ENCODE measurements at places on chromosomes 2 and 18.

GRCh38 chr2:231687133-231687852 lies 21.0 kb upstream of the PTMA start:
- peak; percentile 69 for DNase-seq

GRCh38 chr2:63738019-63738418 lies 103.7 kb upstream of the UGP2 start:
- no peak for DNase-seq

GRCh38 chr18:4748975-4749374 lies 293.9 kb upstream of the DLGAP1 start:
- no peak for DNase-seq

- DNase-seq: no peak
Measured at GRCh38 chr2:15047184-15047583, 414.7 kb downstream of the LRATD1 start.

DNA sequence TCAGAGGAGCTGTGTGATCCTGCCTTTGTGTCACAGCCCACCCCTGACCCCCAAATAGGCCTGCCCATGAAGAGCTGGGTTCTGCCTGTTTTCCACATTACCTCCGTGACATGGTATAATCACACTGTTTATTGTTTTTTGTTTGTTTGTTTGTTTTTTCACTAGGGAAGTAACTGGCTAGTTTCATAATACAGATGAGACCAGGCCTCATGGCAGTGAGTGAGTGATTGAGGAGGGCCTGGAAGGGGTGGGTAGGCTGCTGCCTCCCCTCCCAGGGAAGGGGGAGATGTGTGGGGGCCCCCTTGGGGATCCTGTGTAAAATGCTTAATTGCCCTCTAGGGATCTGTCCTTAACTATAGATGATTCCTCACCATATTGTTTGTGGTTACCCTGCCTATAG lies 190.5 kb downstream of the LDLRAD4 start:
- no peak for DNase-seq

GRCh38 chr2:221943076-221943810 lies 355.6 kb downstream of the PAX3 start:
- DNase-seq: no peak

GRCh38 chr2:222284466-222284865 lies 14.3 kb downstream of the PAX3 start:
- no peak for DNase-seq

- DNase-seq: no peak
Measured at GRCh38 chr18:37661061-37661460, 95.5 kb upstream of the CELF4 start.

GRCh38 chr2:213316001-213316735 lies 31.9 kb downstream of the SPAG16 start:
- no peak for DNase-seq

DNA sequence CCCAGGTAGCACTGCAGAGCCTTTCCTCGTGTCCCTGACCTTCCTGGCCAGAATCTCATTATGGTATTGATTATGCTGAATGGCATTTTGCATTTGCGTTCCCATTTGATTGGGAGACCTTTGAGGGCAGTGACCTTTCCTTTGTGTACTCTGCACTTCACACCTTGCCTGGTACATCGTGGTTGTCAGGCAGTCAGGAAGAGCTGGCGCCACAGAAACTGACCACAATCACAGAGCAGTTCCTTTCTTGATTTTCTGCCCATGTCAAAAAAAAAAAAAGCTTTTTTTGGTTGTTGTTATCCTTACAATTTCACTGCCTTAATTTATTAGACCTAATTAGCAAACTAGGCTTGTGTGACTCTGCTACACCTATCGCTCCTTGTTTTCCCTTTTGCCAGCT lies 8.9 kb upstream of the KLHL29 start:
- DNase-seq: no peak

DNA sequence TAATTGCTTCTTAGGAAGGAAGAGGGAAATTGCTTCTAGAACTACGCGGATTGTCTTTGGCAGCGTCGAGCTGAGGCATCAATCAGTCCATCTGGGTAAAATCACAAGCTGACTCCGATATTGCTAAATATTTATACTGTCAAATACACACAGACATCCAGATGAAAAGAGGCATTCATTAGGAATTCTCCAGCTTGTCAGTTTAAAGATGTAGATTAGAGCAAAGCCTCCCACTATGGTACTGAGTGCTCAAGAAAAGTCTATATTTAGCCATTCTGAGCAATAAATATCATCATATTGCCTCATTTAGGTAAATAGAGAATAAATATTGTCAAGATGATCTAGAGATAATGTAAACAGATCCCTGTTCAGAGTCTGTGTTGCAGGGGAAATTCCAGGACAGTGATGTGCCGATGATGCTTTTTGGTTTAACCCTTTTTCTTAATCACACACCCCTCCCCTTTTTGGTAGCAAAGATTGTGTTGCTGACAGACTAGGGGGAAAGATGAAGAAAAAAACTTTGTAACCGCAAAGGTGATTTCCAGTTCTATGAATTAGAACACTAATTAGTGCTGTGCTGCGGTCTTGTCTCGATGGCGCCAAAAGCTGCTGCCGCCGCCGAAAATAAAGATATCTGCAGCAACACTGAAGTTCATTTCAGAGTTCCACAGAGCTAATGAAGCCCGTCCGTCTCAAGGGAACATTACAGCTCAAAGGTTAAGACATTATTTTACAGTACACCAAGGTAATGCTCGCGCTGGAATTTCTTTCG lies 171.8 kb downstream of the PTGR3 start:
- DNase-seq: no peak

- no peak for DNase-seq
Measured at GRCh38 chr18:11750581-11751310, 61.7 kb downstream of the GNAL start.

DNA sequence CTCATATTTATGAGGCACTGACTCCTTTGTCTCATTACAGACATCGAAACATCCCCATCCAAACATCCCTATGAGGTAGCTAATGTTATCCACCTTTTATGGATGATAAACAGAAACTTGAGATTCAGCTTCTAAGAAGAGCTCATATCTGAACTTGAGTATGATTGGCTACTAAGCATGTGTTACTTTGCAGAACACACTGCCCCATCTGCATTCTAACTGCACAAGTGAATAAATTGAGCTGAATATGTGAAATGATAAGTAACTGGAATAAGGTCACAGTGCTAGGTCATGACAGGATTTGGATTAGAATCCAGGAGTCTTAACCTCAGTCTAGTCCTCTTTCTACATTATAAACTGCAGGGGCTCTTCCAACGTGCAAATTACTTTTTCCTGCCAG lies 172.7 kb downstream of the SETBP1 start:
- DNase-seq: no peak

DNA sequence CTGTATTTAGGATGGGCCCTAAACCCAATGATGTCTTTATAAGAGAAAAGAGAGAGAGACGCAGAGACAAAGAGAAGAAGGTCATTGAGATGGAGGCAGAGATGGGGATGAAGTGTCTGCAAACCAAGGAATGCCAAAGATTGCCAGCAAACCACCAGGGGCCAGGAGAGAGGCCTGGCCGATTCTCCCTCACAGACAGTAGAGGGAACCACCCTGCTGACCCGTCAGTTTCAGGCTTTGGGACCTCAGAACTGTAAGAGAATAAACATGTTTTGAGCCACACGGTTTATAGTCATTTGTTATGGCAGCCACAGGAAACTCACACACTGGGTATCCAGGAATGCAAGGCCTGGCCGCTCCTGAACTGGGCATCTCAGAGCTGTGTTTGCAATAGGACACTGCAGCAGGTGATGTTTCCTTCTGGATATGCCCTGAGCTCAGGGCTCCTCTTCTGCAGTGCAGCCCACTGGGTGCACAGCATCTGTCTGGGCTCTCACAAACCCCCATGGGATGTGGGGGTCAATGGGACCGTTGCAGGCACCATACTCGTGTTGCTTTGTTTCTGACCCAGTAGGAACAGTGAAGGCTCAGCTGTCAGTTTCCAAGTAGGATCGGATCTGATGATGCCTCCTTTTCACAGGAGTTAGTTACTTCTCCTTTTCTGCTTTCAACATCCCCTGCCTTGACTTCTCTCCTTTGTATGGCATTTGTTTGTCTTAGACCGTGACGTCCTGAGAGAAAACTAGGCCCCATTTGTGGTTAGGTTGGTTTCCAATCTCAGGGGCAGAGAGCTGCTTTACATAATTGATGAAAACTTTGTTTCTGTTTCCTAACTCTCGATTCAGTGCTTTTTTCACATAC lies 20.8 kb downstream of the PTPN18 start:
- no peak for DNase-seq

DNA sequence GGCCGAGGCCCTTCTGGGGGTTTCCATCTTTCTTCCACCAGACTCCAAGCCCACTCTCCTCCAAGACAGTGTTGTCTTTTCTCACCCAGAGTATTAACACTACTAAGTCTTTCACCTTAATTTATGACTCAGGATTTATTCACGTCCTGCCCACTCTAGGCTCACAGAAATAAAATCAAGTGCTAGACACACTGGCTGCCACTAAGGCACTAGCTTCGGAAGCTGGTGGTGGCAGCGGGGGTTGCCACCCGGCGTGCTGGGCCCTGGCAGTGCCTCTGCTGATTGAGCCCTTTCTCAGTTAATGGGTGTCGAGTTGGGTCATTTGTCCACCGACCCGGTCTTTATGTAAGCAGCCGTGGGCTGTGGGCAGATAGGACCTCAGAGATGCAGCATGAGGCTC lies 93.6 kb upstream of the FZD5 start:
- DNase-seq: no peak

DNA sequence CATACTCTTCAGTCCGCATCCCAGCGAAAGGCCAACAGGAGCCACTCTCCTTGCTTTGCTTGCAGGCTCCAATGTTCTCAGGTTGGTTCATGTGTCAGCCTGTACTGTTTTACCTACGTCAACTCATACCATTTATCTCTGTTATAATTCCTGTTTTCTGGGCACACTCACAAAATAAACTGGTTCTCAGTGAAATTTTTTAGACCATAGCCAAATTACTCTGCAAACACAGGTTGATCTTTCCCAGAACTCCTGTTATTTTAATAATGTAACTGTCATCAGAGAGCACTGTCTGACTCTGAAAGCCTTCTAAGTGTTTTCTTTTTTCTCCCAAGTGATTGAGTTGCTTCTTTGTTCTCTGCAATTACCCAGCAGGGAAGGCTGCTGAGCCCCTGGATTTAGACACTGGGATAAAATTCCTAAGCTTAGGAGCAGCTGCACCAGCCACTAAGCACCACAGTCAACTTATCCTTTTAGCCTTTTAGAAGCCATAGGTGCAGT lies 111.6 kb upstream of the PIEZO2 start:
- no peak for DNase-seq

- no peak for DNase-seq
Measured at GRCh38 chr2:16643099-16643498, 22.5 kb downstream of the CYRIA start.

- no peak for DNase-seq
Measured at GRCh38 chr2:218856167-218856895, 3.3 kb upstream of the WNT6 start.

GRCh38 chr18:70998490-70998889 lies 709.6 kb downstream of the SOCS6 start:
- DNase-seq: no peak

- DNase-seq: no peak
Measured at GRCh38 chr2:216757532-216757931, 62.2 kb upstream of the IGFBP5 start.

DNA sequence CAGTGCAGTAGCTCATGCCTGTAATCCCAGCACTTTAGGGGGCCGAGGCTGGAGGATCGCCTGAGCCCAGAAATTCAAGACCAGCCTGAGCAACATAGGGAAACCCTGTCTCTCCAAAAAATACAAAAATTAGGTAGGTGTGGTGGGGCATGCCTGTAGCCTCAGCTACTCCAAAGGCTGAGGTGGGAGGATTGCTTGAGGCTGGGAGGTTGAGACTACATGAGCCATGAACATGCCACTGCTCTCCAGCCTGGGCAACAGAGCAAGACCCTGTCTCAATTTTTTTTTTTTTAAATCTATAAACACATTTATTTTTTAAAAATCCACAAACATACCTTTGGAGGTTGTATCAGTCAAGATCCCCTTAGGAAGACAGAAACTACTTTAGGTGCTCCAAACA lies 326.3 kb downstream of the EPHA4 start:
- no peak for DNase-seq

- DNase-seq: no peak
Measured at GRCh38 chr2:86062043-86062442, 43.6 kb downstream of the POLR1A start.

DNA sequence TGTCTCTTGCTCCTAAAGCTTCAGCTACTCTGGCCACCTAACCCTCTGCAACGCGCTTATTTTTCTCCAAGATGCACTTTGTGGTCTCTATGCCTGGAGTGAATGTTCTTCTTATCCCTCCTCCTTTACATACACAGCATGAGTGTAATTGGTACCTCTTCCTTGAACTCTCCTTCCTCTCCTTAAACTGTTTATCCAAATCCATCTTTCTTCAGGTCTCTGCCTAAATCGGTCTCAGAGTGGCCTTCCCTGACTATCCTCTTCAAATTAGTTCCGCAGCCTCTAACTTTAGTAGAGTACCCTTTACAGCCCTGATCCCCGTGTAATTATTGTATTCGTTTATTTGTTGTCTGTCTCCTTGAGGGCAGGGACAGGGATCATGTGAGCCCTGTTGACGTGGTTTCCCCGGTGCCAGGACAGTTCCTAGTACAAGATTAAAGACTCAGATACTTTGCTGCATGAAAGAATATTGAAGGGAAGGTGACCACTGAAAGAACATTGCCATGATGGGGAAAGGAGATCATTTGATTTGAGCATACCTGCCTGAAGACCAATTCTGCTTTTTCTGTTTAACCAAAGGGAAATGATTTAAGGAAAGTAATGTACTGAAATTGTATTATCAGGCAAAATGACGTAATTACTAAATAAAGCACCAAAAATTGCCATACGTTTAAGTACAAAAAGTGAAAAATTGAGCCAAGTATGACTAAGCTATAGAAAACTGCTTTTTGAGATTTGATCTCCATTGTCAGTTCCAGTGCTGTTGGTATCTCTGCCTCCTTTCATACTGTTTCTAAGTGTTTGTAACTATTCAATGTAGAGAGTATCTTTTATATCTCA lies 1.2 kb downstream of the CNOT9 start:
- no peak for DNase-seq

DNA sequence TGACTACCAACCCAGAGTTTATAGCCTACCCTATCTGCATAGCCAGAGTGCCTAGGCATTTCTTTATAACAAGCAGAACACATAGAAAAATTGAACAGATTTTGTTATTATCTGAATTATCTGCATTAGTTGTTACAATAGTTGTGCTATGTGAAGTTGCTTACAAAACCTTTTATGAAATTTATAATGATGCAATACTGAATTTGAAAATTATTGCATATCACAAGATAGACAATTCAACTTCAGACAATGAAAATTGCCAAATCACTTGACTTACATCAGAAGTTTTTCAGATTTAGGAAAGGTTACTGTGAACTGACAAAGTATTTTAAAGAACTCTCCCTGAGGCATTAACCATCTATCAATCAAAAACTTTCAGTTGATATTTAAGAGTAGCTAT lies 437.9 kb upstream of the PIK3C3 start:
- no peak for DNase-seq

All from immature natural killer cell (primary cell).